ENCODE measurements at places on chromosomes 4 and X.

GRCh38 chr4:14431155-14432134, 570.8 kb upstream of the CPEB2 start:
- no peak for DNase-seq

GRCh38 chr4:16085822-16086221, 2.0 kb upstream of the PROM1 start:
- DNase-seq, result no peak

DNA sequence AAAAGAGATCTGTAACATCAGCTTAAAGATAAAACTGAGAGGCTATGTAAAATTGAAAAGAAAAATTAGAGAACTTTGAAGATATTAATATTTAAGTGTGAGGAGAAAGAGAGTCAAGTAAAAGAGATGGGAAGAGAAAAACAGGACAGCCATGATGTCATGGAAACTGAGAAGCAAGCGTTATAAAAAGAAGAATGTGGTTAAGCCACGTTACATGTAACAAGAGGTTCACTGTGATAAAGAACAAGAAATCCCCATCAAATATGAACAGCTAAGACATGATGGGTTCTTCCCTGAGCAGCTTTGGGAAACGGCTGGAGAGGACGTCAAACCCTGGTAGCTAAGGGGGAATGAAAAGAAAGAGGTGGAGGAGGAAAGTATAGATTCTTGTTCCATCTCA, 1269.3 kb upstream of the TENM3 start:
- DNase-seq, result no peak

DNA sequence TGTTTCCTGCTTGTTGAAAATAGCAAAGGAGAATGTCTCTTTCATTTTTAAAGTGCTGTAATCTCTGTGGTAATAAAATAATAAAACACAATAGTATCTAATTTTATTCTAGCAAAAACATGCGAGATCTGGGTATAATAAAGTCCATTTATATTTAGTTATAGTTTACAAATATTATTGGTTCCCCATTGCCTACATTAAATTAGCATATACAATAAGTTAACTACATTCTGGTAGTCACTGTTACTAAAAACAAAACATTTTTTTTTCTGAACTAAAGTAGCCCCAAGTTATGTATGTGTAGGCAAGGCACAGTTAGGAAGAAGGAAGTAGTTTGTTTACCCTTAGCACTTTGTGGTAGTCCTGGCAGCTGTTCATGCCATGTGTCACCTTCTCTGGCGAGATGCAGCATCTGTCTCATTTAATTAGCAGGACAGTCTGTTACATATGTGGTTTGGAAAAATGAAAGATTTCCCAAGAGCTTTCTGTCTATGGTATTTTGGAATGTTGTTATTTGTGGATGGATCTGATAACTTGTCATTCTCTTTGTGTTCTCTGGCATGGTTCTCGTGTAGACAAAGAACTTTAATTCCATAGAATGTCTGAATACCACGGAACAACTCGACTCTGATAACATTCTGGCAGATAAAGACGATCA, 231.3 kb upstream of the PITX2 start:
- DNase-seq, result no peak

DNA sequence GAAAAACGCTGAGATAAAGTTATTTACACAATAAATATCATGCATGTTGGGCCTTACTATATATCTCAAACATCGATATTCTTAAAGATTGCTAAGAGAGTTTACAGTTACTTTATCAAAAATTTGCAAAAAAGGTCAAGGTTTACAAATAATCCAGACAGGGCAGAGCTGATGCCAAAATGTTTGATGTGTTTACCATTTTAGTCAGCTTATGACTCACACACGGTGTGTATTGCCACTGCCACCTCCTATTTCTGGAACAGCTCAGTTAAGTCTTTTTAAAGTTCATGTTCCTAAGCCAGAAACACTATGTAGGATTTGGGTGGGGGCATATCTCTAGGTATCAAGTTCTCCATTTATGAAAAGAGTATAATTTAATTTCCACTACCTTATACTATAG, 580.6 kb downstream of the INPP4B start:
- no peak for DNase-seq

DNA sequence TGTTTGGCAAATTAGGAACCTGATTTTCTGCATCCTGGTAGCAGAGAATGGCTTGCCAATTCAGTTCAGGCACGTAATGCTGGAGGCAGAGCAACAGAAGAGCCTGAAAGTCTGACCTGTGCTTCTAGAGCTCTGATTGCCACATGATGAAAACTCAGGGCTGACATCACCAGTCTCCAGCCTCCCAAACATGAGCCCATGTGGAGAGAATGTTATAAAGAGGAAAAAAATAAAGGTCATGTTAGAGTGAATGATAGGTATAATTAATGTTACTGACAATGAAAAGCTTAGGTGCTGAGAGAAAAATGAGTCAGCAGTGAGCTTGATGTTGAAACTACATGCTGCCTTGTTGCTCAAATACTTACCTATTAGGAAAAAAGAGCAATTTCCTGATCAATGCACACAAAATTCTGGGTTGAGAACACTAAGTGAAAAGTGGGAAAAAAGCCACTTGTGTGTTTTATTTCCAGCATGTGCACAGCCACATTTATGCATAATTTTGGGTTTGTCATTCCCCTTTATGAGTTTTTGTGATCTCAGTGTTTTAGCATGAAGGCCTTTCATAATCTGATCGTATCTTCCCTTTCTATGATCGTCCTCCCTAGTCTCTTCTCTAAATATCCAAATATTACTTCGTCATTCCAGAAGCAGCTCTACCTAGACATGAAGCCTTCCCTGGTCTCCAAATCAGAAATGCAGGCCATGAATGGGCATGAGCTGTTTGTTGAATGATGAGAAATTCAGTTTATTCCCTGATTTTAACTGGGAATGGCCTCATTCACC, 113.3 kb upstream of the CPEB2 start:
- DNase-seq, result no peak

DNA sequence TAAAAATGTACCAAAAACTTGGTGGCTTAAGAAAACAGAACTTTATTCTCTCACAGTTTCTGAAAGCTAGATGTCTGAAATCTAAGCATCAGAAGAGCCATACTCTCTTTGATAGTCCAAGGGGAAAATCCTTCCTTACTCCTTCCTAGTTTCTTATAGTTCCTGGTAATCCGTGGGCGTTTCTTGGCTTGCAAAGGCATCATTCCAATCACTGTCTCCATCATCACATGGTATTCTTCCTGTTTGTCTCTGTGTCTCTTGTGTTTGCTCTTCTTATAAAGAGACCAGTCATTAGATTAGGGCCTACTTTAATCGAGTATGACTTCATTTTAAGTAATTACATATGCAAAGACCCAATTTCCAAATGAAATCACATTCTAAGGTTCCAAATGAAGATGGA, 118.9 kb upstream of the FSTL5 start:
- DNase-seq, result no peak

DNA sequence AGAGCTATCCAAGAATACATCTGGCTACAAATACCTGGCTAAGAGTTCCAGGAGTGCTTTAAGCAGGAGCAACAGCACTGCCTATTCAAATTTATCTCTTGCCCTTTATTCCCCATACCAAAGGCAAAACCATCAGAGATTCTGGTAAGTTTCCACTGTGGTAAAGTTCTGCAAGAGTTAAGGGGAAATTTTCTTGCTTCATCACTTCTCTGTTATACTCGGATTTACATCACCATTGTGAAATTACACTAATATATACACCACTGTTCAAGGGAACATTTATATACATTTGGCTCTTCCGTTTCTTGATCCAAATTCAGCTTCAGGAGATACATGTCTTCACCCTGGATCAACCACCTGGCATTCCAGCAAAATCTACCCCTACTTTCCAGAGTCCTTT, 70.8 kb upstream of the PTPN13 start:
- DNase-seq, result no peak

GRCh38 chr4:98565681-98566301, 92.6 kb downstream of the TSPAN5 start:
- DNase-seq, result no peak

GRCh38 chrX:115499112-115499805, 61.7 kb upstream of the PLS3 start:
- no peak for DNase-seq

- no peak for DNase-seq
Measured at GRCh38 chr4:82613121-82613520, 51.3 kb upstream of the TMEM150C start.

GRCh38 chrX:114583646-114584374, at the start of gene HTR2C:
Gene HTR2C (plus strand): TSS chrX:114584086. CDS start chrX:114726937, 142,851 bp downstream.
- no peak for DNase-seq

GRCh38 chrX:46737041-46737440, 21.9 kb downstream of the SLC9A7 start:
- no peak for DNase-seq
